ENCODE measurements at places on chromosomes 7 and 10.

DNA sequence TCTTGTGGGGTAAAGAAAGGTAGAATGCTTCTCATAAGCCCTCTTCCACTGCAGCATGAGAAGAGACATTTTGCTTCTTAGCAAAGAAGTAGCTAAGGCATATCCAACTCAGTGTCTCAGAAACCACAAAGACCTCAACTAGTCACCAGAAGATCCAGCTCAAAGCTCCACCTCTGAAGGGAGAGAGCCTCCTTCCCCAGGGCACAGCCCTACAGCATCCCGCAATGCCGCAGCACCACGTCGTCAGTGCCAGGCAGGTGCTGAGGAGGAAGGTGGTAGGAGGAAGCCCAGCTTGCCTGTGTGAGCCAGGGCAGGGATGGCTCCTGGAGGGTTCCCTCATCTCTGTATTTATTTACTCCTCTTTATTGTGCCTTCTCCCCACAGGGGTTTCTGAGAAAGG lies 385.6 kb upstream of the NPVF start:
- DNase-seq = no peak

DNA sequence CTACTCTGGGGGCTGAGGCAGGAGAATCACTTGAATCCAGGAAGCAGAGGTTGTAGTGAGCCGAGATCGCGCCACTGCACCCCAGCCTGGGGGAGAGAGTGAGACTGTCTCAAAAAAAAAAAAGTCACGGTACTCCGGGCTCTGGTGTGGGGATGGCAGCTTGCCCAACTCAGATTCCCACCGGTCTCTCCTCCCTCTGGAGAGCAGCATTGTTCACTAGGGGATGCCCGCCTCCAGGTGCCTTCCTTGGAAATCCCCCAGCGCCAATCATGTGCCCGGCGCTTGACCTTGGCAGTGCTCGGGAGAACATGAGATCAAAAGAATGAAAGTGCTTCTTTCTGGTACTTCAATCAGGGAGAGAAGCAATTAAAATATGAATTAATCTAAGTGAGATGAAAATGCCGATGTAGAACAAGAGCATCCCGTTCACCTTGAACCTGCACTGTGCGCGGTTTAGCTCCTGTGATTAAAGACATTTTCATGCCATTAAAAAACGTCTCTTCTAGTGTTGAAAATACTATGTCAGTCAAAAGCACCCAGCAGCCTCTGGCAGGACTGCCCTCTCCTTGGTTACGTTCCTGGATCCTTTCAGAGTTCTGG lies 1127.3 kb upstream of the AUTS2 start:
- peak; percentile 8 for DNase-seq

- no peak for DNase-seq
Measured at GRCh38 chr7:105707381-105707780, 126.1 kb upstream of the EFCAB10 start.

DNA sequence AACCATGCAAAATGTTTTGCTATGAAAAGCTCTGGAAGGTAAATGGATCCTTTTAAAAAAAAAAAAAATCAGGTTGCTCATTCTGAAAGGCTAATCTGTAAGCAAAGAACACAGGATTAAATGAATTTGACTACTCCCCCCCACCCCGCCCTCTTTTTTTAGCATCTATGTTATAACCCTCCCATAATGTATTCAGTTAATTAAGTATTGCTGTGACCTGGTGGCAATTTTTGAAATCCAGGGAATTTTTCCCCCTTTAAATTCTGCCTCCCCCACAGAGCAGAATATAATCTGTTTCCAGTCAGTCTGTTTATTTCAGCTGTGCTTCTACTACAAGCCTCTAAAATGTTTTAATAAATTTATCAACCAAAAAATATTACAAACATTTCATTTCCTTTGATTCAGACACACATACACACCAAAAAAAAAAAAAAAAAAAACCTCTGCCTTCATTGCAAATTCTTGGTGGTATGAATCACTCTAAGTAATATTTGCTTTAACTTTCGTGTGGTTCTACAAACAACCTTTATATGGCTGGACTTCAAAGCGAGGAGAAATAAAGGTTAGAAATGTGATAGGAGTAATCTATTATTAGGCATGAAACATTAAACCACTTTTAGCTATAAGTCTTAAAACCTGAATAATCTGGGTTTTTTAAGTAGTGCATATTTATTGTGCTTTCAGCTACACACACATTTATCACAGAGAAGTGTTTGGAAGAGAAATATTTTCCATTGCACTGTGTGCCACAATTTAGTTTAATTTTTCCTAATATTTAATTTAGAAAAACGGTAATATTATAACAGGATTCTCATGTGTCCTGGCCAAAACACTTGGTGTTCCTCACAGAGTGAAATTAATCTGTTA lies 64.4 kb upstream of the ARID5B start:
- no peak for DNase-seq

GRCh38 chr10:110269374-110270318 lies 35.1 kb downstream of the SMNDC1 start:
- peak; percentile 28 for DNase-seq

- DNase-seq = no peak
Measured at GRCh38 chr7:9091282-9091681, 657.9 kb downstream of the NXPH1 start.

GRCh38 chr7:27641581-27642230 lies 21.0 kb downstream of the HIBADH start:
- DNase-seq = no peak

GRCh38 chr10:70602665-70603448 lies at the start of gene PRF1:
PRF1 (minus strand) TSS chr10:70602741; CDS start chr10:70600902, 1,839 bp downstream.
- peak; percentile 54 for DNase-seq

DNA sequence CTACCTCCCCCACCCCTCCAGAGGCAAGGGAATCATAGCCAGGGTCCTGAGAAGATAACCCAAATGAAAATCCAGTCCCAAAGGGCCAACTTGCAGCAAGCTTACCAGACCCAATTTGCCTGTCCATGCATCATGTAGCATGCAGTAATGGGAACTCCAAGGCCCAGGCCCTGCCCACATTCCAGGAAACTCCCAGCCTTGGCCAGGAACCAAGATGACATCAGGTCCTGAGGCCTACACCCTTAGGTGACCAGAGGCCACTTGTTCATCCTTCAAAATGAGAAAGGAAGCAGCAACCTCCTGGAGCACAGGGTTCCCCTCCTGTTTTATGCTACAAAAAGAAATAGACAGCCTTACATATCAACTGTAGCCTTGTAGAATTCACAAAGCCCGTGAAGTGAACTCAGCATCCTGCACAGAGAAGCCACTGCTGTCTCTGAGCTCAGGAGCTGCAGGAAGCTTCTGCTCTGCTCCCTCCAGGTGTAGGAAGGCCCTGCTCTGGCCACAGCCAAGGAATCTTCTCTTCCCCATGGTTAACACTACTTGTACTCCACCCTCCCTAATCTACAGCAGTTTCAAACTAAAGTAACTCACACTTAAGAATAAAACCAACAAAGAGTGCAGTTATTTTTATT lies 30.3 kb upstream of the GRB10 start:
- DNase-seq = peak; percentile 86

DNA sequence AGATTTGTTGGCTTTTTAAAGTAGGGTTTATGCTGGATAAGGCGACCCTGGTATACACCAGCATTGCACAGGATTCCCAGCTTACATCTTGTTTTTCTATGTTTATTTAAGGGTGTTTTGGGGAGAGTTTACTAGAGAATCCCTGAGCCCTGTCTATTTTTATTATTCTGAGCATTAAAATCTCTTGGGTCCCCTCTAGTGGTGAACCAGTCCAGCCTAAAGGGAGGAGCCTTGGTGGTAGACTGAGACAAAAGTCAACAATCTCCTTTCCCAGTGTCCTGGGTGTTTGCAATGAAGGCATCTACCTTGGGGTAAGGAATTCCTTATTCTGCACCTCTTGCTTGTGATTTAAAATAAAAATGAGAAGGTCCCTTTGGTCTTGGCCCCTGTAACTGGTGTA lies 38.2 kb downstream of the ANTXRL start:
- no peak for DNase-seq

DNA sequence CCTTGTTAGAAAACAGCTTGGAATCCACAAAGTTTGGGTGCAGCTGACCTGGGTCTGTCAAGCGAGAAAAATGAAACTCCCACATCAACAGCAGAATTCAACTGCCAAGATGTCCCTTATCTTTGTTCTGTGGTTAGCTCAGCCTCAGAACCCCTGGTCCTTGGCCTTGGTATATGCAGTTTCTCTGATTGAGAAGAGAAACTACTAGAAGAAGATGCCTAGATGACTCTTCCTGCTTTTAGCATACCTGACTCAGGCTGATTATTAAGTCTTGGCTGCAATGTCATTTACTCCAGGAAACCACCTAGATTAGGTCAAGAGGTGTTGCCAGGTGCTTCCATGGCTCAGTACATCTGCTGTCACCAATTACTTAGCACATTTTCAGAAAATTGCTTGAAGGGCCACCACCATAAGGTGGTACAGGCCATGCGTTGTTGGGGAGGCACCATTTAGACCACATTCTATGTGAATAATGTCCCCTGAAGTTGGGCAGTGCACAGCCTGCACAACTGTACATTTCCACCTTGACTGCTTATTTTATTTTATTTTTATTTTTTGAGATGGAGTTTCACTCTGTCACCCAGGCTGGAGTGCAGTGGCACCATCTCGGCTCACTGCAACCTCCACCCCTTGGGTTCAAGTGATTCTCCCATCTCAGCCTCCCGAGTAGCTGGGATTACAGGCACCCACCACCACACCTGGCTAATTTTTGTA lies 59.4 kb upstream of the ZNF438 start:
- DNase-seq = no peak

DNA sequence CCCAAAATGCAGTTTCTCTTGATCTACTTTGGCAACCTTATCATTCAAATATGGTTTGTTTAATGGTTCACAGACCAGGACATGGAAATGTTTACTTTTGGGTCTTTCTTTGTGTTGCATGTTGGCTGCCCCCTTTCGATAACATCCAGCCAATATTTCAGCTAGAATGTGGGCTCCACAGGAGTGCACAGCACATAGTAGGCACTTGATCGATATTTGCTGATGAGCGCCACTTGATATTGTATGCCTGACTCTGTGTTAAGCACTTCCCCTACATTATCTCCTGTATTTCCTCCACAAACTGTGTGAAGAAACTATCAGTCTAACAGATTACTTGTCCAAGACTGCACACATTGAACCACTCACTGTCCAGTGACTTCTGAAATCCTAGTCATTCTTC lies 60.2 kb downstream of the SMURF1 start:
- no peak for DNase-seq

- DNase-seq = no peak
Measured at GRCh38 chr7:69692611-69693010, 94.3 kb downstream of the AUTS2 start.
